ENCODE measurements at places on chromosomes 3 and 15. TPM values are rescaled to one million over a fixed set of nuclear protein-coding genes. Genes with fewer than 3 reads are reported as not detected.

- DNase-seq = no peak
These were observed 317.5 kb upstream of the SLCO3A1 start for GRCh38 chr15:91535856-91536500.

DNA sequence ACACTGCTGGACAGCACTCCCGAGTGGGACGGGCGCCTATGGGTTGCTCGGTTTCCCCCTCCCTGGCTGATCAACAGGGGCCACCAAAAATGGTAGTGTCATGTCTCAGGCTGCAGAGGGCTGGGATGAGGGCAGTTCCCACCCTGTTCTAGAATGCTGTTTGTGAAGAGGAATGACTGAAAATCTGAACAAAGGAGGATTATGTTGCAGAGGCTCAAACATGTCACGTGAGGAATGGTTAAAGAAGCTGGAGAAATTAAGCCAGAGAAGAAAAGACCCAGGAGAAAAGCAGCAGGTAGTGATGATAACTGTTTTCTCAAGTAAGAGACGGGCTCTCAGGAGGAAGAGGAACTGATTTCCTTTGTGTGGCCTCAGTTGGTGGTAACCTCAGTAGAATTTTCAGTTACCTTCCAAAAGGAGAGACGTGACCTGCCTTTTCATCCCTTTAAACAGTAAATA lies 10.4 kb downstream of the SPG21 start:
- DNase-seq = no peak

- no peak for DNase-seq
These were observed 114.4 kb downstream of the NTRK3 start for GRCh38 chr15:88142121-88142520.

GRCh38 chr15:96264351-96264798 lies 66.1 kb upstream of the NR2F2 start:
- DNase-seq = no peak

GRCh38 chr3:172099495-172099808 lies 60.1 kb downstream of the FNDC3B start:
- no peak for DNase-seq

- DNase-seq = no peak
These were observed 7.3 kb downstream of the SST start for GRCh38 chr3:187662848-187663409.

GRCh38 chr15:58201516-58201915 lies 63.3 kb downstream of the AQP9 start:
- no peak for DNase-seq

- DNase-seq = no peak
These were observed 1.0 kb downstream of the KLHL18 start for GRCh38 chr3:47283591-47284364.

GRCh38 chr15:51348688-51349087 lies 7.2 kb downstream of the GLDN start:
- DNase-seq = peak; percentile 37

NGLY1 gene
- total RNA-seq = 13.4 TPM

HCLS1 gene
- total RNA-seq = not detected

Data from H4 (cell line).